Esophagus muscularis mucosa (tissue), 4 donors: ENCODE measurements at places on chromosomes 16 and 17. TPM values are rescaled to one million over a fixed set of nuclear protein-coding genes. Genes with fewer than 3 reads are reported as not detected.

GRCh38 chr17:12549499-12550041 lies 116.1 kb upstream of the MYOCD start:
- no peak for DNase-seq
- H3K27me3 ChIP-seq, result no peaks in the 10 kb centered on the region
- no peaks in the 10 kb centered on the region for H3K36me3 ChIP-seq
- H3K27ac ChIP-seq, result peak overlapping the region; percentile 0
- no peak overlapping the region for H3K4me3 ChIP-seq

Gene MYH2
- 0.34 TPM for total RNA-seq

DNA sequence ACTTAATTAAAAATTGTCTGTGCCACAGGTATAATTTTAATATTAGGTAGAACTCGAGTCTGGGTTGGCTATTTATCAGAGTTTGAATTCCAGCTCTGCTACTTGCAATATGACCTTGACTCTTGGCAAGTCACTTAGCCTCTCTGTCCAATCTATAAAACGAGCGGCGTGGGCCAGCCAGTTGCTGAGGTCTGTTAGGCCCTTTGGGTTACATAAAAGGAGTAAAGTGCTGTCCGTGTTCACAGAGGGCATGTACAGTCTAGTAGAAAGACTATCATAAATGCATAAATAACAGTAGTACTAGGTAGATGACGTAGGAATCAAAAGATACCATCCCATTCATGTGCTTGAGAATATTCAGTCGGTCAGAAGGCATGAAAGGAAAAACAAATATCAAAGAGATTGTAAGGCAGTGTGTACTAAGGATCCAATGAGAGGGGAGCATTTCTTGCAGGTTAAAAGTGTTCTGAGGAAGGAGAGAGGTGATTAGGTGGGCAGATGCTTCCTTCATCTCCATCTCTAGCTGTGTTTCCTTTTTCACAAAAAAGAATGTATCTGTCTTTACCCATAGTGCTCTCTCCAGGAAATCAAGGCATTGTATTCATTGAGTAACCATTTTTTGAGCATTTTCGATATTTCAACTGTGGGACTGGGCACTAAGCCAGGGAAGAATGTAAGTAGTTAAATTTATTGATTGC lies 2.4 kb downstream of the TNRC6A start:
- peaks cover 70% of the 10 kb centered on the region for H3K4me1 ChIP-seq
- no peaks in the 10 kb centered on the region for H3K36me3 ChIP-seq

DNA sequence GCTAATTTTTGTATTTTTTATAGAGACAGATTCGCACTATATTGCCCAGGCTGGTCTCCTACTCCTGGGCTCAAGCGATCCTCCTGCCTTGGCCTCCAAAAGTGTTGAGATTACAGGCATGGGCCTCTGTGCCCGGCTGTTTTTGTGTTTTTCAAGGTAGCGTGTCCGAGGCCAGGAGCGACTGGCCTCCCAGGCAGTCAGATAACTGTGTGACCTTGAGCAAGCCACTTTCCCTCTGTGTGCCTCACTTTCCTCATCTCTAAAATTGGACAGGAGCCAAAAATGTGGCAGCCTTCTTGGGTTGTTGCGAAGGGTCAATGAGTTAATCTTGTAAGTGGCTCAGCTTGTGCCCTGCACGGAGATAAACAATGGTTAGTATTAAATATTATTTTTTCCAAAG lies 2.4 kb downstream of the ABCC1 start:
- peaks cover 71% of the 10 kb centered on the region for H3K4me1 ChIP-seq
- H3K27ac ChIP-seq, result peak overlapping the region; percentile 98
- H3K4me3 ChIP-seq, result peak overlapping the region; percentile 99
- DNase-seq, result no peak

- no peak for DNase-seq
- no peak overlapping the region for H3K4me3 ChIP-seq
- no peak overlapping the region for H3K27ac ChIP-seq
- H3K4me1 ChIP-seq, result no peaks in the 10 kb centered on the region
- peaks cover 23% of the 10 kb centered on the region for H3K36me3 ChIP-seq
- no peaks in the 10 kb centered on the region for H3K27me3 ChIP-seq
These were observed 38.7 kb upstream of the AQP8 start for GRCh38 chr16:25177831-25178688.

DNA sequence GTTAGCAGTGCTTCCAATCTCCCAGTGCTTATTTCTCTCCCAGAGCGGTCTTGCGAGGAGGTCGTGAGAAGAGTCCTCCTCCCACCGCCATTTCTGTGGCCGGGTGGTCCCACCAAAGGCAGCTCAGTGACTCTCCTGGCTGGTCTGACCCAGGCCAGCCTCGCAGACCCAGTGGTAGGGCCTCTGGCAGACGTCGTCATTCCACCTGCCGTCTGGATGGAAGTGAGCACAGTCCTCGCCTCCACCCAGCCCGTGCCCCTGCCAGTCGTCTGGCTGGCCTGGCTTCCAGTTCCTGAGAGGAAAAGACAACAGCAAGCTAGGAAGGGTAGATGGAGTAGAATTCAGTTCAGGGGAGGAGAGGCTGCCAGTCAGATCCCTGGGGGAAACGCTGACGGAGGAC lies 5.1 kb downstream of the CLEC10A start:
- no peaks in the 10 kb centered on the region for H3K27me3 ChIP-seq
- H3K27ac ChIP-seq, result no peak overlapping the region
- no peaks in the 10 kb centered on the region for H3K36me3 ChIP-seq
- H3K4me3 ChIP-seq, result no peak overlapping the region
- no peak for DNase-seq

- H3K27ac ChIP-seq, result no peak overlapping the region
- no peaks in the 10 kb centered on the region for H3K4me1 ChIP-seq
- DNase-seq, result no peak
- no peaks in the 10 kb centered on the region for H3K27me3 ChIP-seq
- H3K4me3 ChIP-seq, result no peak overlapping the region
These were observed 19.2 kb downstream of the GPT2 start for GRCh38 chr16:46903255-46903905.

Gene SLC12A3
- total RNA-seq, result not detected

Gene MAPT
- total RNA-seq, result 8.0 TPM

DNA sequence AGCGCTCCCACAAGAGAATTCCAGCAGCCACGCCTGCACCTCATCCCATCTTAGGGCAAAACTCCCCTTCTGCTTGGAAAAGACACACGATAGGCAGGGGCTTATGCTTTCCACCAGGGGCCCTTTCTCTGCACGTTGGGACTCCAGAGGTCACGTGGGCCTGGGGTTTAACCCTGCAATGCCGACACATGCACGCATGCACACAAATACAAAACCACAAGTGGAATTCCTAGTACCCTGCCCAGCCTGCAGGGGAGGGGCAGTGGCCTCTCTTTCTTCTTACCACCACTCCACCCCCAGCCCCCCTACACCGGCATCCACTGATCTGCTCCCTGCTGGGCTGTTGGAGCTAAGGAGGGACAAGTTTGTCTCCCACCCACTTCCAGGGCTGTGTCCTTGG lies 16.8 kb upstream of the CCDC182 start:
- H3K4me1 ChIP-seq, result no peaks in the 10 kb centered on the region
- H3K36me3 ChIP-seq, result no peaks in the 10 kb centered on the region
- H3K27me3 ChIP-seq, result no peaks in the 10 kb centered on the region
- H3K4me3 ChIP-seq, result no peak overlapping the region
- DNase-seq, result no peak

DNA sequence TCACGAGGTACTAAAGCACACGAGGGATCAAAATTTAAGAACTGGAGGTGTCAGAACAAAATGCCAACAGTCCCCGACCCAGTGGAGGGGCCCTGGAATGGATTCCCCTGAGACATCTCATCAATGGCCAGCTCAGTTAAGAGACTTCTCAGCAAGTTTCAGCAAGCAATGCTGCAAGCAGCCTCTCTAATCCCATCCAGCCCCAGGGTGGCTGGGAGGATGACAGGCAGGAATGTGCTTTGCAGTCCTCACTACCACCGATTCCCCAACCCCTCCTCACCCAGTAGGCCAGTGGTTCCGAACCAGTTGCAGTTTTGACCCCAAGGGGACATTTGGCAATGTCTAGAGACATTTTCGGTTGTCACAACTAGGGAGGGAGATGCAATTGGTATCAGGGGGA lies 8.7 kb downstream of the GPRC5B start:
- peaks cover 7% of the 10 kb centered on the region for H3K4me1 ChIP-seq
- no peaks in the 10 kb centered on the region for H3K27me3 ChIP-seq
- DNase-seq, result no peak
- no peak overlapping the region for H3K27ac ChIP-seq
- H3K4me3 ChIP-seq, result no peak overlapping the region

GRCh38 chr17:38881600-38882191 lies 11.8 kb downstream of the LASP1 start:
- H3K4me1 ChIP-seq, result peaks cover 100% of the 10 kb centered on the region
- no peaks in the 10 kb centered on the region for H3K27me3 ChIP-seq
- H3K27ac ChIP-seq, result peak overlapping the region; percentile 58

GRCh38 chr16:53945996-53946395 lies 242.0 kb downstream of the FTO start:
- no peak overlapping the region for H3K27ac ChIP-seq
- H3K36me3 ChIP-seq, result no peaks in the 10 kb centered on the region
- no peak for DNase-seq
- H3K27me3 ChIP-seq, result no peaks in the 10 kb centered on the region
- no peak overlapping the region for H3K4me3 ChIP-seq

DNA sequence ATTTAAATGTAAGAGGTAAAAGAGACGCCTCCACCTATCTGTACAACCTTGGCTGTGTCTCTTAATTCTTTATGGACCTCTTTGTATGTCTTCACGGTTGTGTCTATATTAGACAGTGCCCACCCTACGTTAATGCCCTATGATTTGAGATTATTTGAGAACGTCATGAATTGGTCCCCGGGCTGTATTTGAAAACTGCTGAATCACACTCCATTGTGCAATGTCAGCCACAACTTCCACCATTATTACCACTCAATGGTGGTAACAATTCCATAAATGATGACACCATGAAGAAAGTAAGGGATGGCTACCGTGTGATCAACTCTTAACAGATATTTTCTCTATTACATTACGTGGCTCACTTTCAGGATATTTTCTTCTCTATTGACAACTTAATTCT lies 182.4 kb upstream of the RBFOX1 start:
- no peak overlapping the region for H3K27ac ChIP-seq
- no peak for DNase-seq
- no peaks in the 10 kb centered on the region for H3K36me3 ChIP-seq
- H3K4me3 ChIP-seq, result no peak overlapping the region
- no peaks in the 10 kb centered on the region for H3K4me1 ChIP-seq
- H3K27me3 ChIP-seq, result no peaks in the 10 kb centered on the region

GRCh38 chr17:67737145-67737544 lies 19.4 kb downstream of the NOL11 start:
- peaks cover 82% of the 10 kb centered on the region for H3K36me3 ChIP-seq
- no peaks in the 10 kb centered on the region for H3K27me3 ChIP-seq
- no peaks in the 10 kb centered on the region for H3K4me1 ChIP-seq
- H3K27ac ChIP-seq, result no peak overlapping the region

GRCh38 chr17:38815576-38816193 lies 9.4 kb downstream of the CWC25 start:
- H3K36me3 ChIP-seq, result peaks cover 89% of the 10 kb centered on the region
- no peaks in the 10 kb centered on the region for H3K27me3 ChIP-seq
- no peak overlapping the region for H3K27ac ChIP-seq
- H3K4me3 ChIP-seq, result no peak overlapping the region

GRCh38 chr16:48052731-48053417 lies 102.9 kb downstream of the ABCC12 start:
- H3K27me3 ChIP-seq, result no peaks in the 10 kb centered on the region
- no peak overlapping the region for H3K27ac ChIP-seq
- no peak for DNase-seq
- H3K36me3 ChIP-seq, result no peaks in the 10 kb centered on the region
- H3K4me1 ChIP-seq, result no peaks in the 10 kb centered on the region
- H3K4me3 ChIP-seq, result no peak overlapping the region

Gene GUCY2D
- total RNA-seq, result not detected

Gene TOX3
- 0.11 TPM for total RNA-seq

- H3K36me3 ChIP-seq, result no peaks in the 10 kb centered on the region
- no peak for DNase-seq
- no peaks in the 10 kb centered on the region for H3K27me3 ChIP-seq
These were observed 21.2 kb downstream of the PDILT start for GRCh38 chr16:20383106-20384029.

DNA sequence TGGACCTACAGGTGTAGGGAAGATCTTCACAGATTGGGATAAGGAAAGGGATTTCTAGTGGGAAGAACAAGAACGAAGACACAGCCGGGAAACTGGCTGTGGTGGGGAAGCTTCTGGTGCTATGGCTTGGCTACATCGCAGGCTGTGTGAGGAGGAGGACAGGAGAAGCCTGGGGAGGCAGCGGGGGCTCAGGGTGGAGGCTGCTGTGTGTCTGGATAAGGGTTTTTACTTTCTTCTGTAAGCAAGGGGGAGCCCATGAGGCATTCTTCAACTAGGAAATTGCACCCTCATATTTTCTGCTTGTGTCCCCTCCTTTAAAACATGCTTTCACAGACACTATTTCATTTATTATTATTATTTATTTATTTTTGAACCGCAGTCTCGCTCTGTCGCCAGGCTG lies 2.9 kb upstream of the RHBDF2 start:
- no peak overlapping the region for H3K4me3 ChIP-seq
- DNase-seq, result no peak
- no peaks in the 10 kb centered on the region for H3K36me3 ChIP-seq
- peaks cover 35% of the 10 kb centered on the region for H3K4me1 ChIP-seq
- no peaks in the 10 kb centered on the region for H3K27me3 ChIP-seq

- H3K27me3 ChIP-seq, result no peaks in the 10 kb centered on the region
- no peak overlapping the region for H3K27ac ChIP-seq
- H3K36me3 ChIP-seq, result no peaks in the 10 kb centered on the region
- no peak overlapping the region for H3K4me3 ChIP-seq
- no peak for DNase-seq
- H3K4me1 ChIP-seq, result no peaks in the 10 kb centered on the region
These were observed 4.0 kb downstream of the CCL4 start for GRCh38 chr17:36107660-36108059.

GRCh38 chr17:35387496-35387895 lies 14.1 kb upstream of the SLFN11 start:
- no peaks in the 10 kb centered on the region for H3K27me3 ChIP-seq
- H3K4me3 ChIP-seq, result no peak overlapping the region
- DNase-seq, result no peak
- H3K36me3 ChIP-seq, result no peaks in the 10 kb centered on the region
- H3K4me1 ChIP-seq, result no peaks in the 10 kb centered on the region
